ENCODE measurements at places on chromosomes 5 and 9.

DNA sequence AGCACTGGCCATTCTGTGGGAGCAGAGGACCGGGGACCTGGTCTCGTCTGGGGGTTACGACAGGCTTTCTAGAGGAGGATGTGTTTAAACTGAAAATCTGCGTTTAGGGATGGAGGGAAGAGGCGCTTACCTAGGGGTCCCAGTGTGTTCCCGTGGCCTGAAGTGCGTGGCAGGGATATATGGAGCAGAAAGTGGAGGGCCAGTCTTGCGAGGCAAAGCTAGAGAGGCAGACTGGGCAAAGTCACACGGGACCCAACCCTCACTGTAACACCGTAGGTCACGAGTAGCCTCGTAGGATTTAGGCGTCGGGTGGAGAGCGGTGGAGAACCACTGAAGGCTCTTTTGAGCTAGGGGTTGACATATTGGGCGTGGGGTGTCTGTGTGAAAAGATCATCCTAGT lies 32.8 kb upstream of the POMT1 start:
- DNase-seq, result no peak

DNA sequence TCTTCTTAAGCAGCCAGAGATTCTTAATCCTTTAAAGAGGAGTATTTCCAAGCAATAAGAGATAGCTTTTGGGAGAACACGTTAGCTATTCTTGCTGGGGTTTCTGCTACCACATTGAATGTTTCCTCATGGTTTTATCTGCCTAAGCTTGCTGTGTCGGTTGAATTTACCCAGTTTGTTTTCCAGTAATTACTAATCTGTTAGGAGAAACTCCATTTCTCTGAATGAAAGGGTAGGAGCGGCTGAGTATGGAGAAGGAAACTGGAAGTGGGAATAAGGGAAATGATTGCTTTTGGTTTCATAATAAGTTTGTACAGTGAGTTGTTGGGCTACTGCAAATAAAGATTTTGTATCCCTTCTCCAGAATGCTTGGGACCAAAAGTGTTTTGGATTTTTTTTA lies 1.2 kb downstream of the JAK2 start:
- no peak for DNase-seq

DNA sequence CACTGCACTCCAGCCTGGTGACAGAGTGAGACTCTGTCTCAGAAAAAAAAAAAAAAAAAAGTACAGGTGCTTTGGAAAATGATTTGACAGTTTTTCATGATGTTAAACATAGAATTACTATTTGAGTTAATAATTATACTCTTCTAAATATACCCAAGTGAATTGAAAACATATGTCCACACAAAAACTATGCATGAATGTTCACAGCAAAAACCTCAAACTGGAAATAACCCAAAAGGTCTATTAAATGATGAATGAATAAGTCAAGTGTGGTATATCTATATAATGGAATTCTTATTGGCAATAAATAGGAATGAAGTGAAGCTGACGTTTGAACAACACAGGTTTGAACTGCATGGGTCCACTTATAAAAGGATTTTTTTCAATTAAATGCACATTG lies 207.2 kb upstream of the DAB2 start:
- no peak for DNase-seq

DNA sequence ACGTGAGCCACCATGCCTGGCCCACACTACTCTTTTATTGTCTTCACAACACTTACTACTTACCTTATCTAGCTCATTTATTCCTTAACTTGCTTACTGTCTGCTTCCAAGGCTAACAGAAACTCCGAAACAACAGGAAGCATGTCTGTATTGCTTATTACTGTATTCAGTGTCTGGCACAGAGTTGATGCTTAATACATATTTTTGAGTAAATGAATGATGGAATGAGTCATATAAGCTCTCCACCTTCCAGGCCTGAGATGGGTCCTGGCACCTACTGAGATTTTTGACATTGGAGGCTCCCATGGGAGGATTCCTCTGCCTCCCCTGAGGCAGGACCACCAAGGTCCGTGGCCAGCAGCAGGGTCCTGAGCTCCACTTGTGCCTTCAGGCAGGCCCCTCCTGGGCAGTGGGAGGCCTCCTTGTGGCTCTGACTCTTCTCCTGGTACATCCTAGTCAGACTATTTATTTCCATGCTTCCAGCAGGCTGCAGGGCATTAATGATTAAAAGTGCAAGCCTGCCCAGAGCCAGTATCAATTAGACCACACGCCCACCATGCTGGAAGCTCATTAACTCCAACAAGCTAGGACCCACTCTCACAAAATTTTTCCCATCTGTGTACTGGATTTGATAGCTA lies 76.5 kb upstream of the CTNNA1 start:
- DNase-seq, result no peak

DNA sequence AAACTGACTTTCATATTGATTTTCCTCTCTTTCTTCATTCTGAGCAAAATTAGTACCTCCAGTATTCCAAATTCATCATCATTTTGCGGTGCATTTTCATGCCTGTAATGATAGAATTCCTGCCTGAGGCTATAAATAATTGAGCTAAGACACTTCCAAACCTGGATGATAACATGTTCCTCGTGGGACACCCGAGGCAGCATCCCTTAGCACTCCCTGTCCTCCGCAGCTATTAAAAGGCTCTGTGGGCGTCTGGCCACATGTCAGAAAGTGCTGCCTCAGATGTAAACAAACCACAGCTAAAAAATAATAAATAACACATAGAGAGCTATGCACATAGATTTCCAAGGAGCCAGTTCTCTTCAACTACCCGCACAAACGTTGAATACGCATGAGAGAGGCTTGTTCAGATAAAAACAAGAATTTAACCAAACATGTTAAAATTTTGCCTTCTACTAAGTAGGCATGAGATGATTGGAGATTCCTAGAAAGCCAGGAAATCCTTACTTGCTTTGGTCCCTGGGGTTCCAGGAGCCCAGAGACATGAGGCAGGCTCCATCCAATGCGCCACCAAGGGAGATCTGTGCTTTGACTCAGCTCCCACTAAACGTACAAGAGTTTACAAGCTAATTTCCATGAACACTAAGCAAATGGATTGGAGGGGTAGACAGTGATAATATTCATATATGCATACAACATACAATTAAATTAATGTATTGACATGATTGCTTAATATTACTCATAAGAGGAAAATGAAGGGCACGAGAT lies 82.7 kb downstream of the SHC3 start:
- DNase-seq, result no peak

GRCh38 chr5:148561801-148562311 lies 92.5 kb downstream of the HTR4 start:
- DNase-seq, result no peak

DNA sequence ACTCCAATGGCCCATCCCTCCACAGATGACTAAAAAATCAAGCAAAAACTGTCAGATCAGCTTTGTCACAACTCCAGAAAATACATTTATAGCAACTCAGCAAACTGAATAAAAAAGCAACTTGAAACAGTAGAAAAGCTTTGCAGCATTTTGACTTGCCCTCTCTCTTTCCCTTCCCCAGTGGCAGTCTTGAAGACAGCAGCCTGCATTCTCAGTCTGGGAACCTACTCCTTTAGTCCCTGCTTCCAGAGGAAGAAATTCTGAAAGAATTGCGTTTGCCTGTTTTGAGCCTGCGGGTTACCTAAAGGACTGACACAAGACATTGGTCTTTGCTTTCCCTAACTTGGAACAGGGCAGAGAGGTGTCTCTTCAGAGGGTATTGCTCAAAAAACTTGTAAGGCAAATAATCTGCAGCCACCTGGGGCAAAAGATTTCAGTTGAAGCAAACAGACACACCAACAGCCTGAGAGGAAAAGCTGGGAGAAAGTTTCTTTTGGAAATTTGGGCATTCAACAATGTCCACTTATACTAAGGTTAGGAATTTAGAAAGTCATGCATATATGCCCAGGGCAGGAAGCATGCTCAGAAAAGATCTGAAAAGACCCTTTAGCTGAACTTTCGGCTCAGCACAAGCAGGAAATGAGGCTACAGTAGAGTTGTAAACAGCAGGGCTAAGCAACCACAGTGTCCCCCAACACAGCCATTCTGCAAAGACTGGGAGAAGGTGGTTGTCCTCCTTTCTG lies 15.2 kb upstream of the SLC35D2 start:
- DNase-seq, result no peak

DNA sequence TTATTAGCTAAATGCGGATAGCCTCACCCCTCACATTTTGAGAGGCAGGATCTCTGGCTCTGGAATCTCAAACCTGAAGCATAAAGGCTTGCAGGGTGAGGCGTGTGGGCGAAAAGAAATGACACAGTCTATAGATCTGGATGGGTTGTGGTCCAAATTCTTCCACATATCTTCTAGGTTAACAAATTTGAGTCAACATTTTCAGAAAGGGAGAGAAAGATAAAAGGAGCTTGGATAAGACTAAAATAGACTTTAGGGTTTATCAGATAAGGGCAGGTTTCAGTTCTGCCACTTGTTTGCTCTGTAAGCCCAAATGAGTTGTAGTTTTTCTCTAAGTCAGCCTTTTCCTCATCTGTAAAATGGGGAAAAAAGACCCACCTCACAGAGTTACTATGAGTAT lies 220.9 kb downstream of the TRIM32 start:
- DNase-seq, result no peak

DNA sequence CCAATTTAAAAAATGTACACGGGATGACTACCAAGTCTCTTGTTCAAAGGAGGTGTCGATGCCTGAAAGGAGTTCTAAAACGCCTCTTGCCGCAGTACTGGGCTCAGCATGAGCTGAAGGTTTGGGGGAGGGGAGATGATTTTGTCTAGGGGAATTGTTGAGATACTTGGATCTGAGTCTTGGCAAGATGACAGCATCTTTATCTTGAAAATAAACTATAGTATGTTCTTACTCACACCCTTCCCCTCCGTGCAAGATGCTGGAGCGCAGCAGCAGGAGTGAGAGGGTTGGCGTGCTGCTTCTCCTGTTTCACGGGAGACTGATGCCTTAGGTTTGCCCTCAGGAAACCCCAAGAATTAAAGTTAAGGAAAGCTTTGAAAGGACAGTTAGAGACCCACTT lies 47.3 kb downstream of the FAM78A start:
- DNase-seq, result no peak

DNA sequence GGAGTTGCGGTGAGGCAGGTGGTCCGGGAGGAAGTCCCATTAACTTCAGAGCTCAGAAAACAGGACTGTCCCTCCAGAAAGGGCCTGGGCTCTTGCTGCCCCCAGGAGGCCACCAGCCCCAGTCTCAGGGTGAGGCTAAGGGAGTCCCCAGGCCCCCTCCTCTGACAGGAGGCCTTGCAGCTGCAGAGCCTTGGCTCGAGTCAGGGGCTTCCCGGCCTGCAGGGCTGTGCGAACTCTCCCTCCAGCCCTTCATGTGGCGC lies 3.2 kb upstream of the STPG3 start:
- DNase-seq, result no peak

DNA sequence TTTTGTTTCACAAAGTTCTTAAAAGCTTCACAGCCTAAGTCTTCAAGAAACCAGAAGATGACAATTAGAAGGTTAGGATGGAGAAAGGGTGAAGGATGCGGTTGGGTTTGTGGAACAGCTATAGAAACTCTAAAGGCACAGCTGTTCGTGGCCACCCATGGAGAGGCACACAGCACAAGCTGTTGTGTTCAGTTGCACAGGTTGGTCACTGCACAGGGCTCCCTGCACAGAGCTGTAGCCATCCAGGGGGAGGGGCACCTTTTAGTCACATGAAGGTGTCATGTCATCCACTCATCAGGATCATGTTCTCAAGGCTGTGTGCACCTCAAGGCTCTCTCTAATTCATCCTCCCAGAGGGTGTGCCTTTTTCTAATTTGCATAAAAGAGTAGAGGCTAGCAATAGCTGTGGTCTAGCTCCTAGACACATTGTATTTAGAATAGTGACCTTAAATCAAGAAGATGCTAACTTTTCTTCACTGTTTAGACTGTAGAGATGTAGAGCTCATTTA lies 5.0 kb upstream of the RASGRF2 start:
- no peak for DNase-seq

DNA sequence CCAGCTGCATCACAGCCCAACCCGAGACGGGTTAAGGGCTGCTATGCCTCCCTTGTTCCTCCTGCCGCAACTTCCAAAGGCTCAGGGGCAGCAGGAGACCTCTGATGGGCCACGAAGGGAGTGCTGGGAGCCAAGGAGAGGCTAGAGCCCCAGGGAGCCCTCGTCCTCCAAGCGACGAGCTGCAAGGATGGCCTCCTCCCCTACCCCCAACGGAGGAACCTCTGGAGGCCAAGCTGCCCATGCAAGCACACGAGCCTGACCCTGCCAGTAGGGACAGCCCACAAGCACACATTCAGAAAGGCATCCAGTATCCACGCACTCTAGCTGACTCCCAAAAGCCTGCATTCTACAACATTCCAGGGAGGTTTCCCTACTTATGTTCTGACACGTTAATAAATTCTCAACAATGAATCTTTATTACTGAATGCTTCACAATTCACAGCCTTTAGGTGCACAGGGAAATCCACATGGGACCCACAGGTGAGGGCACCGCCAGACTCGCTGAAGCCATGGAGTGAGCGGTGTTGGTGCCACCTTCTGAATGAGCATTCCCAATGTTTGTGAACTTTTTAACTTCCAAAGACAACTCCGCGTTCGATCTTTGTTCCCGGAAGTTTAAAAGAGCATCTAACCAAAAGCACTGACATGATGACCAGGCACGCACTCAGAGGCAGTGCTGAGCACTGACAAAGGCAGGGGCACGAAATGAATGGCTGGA lies 28.7 kb downstream of the IPPK start:
- DNase-seq, result no peak
